ENCODE measurements at places on chromosomes 4 and X.

DNA sequence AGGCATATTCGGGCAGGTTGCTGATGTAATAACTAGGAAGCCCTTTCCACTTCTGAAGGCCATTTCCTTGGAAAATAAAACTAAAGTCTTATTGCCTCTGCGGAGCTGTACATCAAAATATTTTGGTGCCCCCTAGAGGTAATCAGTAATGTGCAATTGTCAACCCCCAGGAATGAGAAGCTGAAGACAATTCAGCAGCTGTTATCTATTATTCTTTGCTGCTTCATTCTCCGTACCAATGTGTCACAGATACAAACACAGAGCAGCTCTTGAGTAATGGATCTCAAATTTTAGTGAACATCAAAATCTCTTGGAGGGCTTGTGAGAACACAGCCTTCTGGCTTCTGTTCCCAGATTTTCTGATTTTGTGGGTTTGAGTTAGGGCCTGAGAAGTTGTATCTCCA lies 3.5 kb upstream of the SLIT2 start:
- DNase-seq: peak; percentile 69

DNA sequence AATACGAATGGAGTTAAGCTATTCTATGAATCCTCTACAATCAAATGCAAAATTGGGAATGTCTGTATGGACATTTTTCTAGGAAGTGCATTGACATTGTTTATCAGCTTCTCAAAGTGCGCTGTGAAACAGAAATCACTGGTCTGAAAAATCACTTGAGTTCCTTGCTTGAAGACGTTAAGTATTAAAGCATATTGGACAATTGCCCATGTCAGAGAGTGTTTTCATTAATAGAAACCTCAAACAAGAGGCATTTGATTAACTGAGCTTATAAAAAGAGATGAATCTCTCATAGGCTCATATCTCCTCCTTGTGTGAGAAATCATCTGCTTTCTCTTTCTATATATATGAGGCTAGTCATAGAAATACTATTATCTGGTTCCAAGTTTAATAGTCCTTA lies 692.1 kb upstream of the POU3F4 start:
- DNase-seq: no peak

- no peak for DNase-seq
Observed at GRCh38 chrX:112820364-112821268, 20.0 kb downstream of the AMOT start.

DNA sequence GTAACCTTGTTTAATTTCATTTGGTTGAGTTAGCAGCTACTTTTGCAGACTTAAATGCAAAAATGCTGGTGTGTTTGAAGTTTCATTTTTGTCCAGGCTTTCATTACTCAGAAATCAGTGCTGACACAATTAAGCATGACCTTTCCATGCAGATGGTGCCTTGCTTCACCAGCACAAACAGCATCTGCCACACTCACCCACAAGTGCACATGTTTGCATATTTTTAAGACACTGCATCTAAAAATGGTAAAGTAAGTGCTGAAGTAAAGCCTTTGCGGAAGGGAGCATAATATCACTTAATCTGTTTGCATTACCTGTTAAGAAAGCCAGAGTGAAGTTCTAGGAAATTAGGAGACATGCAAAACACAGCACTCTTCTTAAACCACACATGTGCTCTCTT lies 7.3 kb upstream of the DAPP1 start:
- no peak for DNase-seq

- DNase-seq: no peak
Observed at GRCh38 chrX:48848847-48849246, 13.4 kb upstream of the PCSK1N start.

DNA sequence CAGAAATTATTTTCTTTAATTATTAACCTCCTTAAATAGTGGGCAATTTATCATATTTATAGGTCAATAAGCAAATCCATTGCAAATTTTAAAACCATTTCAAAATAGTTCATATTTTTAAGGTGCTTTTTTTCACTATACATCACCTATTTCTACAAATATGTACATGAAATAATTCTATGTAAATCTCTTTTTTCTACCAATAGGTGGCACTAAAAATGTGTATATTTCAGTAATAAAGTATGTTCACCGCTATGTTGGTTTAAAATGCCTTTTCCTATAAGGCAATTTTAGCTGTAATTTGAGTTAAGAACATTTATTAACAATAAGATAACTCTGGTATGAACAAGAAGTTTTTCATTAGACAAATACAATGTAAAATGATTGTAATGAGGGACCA lies 672.2 kb downstream of the KCTD8 start:
- DNase-seq: no peak

GRCh38 chr4:15853345-15853744 lies 75.2 kb downstream of the CD38 start:
- no peak for DNase-seq
